ENCODE measurements at places on chromosomes 2 and 18.

DNA sequence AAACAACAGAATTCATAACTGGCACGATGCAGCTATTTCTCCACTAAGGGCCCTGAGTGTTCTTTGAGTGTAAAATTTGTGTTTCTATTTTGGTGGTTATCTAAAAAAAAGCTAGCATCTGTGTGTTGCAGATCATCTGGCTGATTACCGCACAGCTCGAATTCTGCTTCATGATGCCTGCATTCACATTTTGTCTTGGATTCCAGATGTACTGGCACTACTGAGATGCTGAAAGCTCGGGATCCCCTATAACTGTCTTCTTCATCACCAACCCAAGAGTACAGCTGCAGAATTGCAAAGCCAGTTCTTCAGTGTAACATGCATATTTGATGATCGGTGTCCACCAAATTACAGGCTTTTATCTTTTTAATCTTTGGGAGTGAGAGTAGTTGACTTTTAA is 51.6 kb upstream of the ZNF532 start:
- H3K4me3 ChIP-seq = no peak overlapping the region
- no peaks in the 10 kb centered on the region for H3K4me1 ChIP-seq
- no peaks in the 10 kb centered on the region for H3K36me3 ChIP-seq
- no peak overlapping the region for H3K27ac ChIP-seq
- DNase-seq = no peak
- no peaks in the 10 kb centered on the region for H3K27me3 ChIP-seq

DNA sequence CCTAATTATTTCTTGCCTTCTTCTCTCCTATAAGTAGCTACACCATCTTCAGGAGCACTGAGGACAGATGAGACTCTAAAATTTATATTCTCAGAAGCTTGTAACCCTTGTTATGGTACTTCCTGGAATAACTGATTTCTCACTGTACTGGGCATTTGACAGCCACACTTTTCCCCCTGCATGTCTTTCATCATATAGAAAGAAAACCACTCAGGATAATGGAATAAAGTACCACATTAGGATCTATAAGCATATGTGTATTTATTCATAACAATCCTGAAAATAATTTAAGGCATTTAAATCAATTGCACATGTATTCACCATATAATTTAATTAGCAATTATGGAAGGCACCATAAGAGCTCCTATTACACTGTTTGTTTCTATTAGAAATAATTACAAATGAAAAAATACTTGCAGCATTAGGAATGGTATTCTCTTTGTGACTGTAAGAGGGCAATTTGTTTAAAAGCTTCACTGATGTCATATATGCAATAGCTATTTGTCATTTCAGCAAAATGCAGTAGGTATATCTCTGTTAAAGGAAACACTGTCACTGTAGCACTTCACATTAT is 216.9 kb upstream of the FSHR start:
- H3K27me3 ChIP-seq = no peaks in the 10 kb centered on the region
- no peak overlapping the region for H3K27ac ChIP-seq
- H3K4me3 ChIP-seq = no peak overlapping the region
- no peaks in the 10 kb centered on the region for H3K36me3 ChIP-seq
- no peaks in the 10 kb centered on the region for H3K4me1 ChIP-seq

GRCh38 chr2:36570416-36570815 is 27.6 kb downstream of the FEZ2 start:
- H3K36me3 ChIP-seq = peaks cover 2% of the 10 kb centered on the region
- no peak for DNase-seq
- H3K4me1 ChIP-seq = peaks cover 15% of the 10 kb centered on the region
- H3K4me3 ChIP-seq = no peak overlapping the region
- no peaks in the 10 kb centered on the region for H3K27me3 ChIP-seq
- no peak overlapping the region for H3K27ac ChIP-seq

- no peaks in the 10 kb centered on the region for H3K27me3 ChIP-seq
- DNase-seq = no peak
- no peaks in the 10 kb centered on the region for H3K36me3 ChIP-seq
- H3K4me3 ChIP-seq = no peak overlapping the region
- no peaks in the 10 kb centered on the region for H3K4me1 ChIP-seq
Measured at GRCh38 chr2:64283641-64284361, 139.6 kb upstream of the PELI1 start.

GRCh38 chr18:62175521-62175920 is 11.3 kb downstream of the PIGN start:
- H3K36me3 ChIP-seq = no peaks in the 10 kb centered on the region
- H3K27me3 ChIP-seq = no peaks in the 10 kb centered on the region
- H3K4me1 ChIP-seq = no peaks in the 10 kb centered on the region
- no peak overlapping the region for H3K27ac ChIP-seq
- no peak for DNase-seq
- H3K4me3 ChIP-seq = no peak overlapping the region

GRCh38 chr2:217220228-217221013 is 360.6 kb upstream of the TNP1 start:
- H3K36me3 ChIP-seq = no peaks in the 10 kb centered on the region
- H3K4me3 ChIP-seq = no peak overlapping the region
- no peak for DNase-seq
- H3K27ac ChIP-seq = no peak overlapping the region
- no peaks in the 10 kb centered on the region for H3K4me1 ChIP-seq

DNA sequence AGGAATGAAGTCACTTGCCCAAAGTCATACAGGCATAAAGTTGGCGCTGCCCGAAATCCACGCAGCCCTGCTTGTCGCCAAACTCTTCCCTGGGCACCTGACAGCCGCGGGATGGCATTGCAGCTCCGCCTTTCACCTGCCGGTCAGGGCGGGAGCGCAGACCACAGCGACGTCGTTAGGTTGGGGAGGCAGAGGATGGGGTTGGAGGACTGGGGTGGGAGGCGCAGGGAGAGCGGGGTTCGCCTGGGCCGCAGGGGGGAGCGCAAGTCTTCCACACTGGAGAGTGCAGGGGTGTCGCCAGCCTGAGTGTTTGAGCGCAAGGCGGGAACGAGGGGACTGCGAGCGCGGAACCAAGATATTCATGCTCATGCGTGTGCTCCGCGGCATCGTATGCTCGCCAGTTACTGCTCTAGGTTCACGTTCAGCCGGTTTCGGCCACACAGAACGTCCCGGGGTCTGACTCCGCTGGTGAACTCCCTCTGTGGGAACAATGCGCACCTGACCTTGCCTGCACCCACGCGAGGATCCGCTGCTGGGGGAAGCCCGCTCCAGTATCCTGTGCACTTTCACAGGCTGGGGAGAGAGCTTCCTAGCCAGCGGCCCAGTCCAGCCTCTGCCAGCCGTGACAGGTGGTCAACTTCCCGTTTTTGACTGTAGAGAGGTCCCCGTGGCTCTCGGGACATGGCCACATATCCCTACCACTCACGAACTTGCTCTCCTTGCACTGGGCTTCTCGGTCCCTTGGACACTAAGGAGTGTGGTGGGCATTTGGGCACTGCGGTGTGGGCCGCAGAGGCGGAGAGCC is 767 bp upstream of the NPPC start:
- no peaks in the 10 kb centered on the region for H3K36me3 ChIP-seq
- no peak for DNase-seq
- no peak overlapping the region for H3K27ac ChIP-seq
- H3K4me3 ChIP-seq = peak overlapping the region; percentile 49
- H3K27me3 ChIP-seq = no peaks in the 10 kb centered on the region

GRCh38 chr2:183088061-183088460 is 9.5 kb downstream of the DUSP19 start:
- H3K36me3 ChIP-seq = no peaks in the 10 kb centered on the region
- no peak for DNase-seq
- H3K4me1 ChIP-seq = peaks cover 11% of the 10 kb centered on the region
- H3K27me3 ChIP-seq = no peaks in the 10 kb centered on the region
- no peak overlapping the region for H3K27ac ChIP-seq
- no peak overlapping the region for H3K4me3 ChIP-seq

DNA sequence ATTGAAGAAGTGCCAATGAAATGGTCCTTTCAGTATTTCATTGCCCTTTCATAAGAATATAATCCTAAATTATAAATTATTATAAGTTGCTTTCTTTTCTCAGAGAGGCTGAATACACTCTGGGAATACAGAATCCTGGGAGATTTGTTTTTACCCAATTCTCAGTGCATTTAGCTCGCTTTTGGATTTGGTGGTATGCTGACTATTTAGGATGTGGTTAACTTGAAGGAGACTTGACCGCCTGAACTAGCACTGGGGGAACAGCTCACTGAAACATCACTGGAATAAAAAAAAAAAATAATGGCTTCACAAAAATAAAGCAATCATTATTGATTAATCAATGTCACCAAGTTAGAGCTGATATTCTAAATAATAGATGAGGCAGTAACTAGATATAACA is 10.2 kb downstream of the TNFAIP6 start:
- no peaks in the 10 kb centered on the region for H3K27me3 ChIP-seq
- no peak overlapping the region for H3K27ac ChIP-seq
- DNase-seq = no peak
- H3K4me1 ChIP-seq = no peaks in the 10 kb centered on the region
- H3K36me3 ChIP-seq = no peaks in the 10 kb centered on the region
- H3K4me3 ChIP-seq = no peak overlapping the region

GRCh38 chr2:161857920-161858319 is 216.1 kb downstream of the DPP4 start:
- H3K4me1 ChIP-seq = no peaks in the 10 kb centered on the region
- no peak overlapping the region for H3K4me3 ChIP-seq
- no peaks in the 10 kb centered on the region for H3K36me3 ChIP-seq
- no peaks in the 10 kb centered on the region for H3K27me3 ChIP-seq
- no peak for DNase-seq
- H3K27ac ChIP-seq = no peak overlapping the region

DNA sequence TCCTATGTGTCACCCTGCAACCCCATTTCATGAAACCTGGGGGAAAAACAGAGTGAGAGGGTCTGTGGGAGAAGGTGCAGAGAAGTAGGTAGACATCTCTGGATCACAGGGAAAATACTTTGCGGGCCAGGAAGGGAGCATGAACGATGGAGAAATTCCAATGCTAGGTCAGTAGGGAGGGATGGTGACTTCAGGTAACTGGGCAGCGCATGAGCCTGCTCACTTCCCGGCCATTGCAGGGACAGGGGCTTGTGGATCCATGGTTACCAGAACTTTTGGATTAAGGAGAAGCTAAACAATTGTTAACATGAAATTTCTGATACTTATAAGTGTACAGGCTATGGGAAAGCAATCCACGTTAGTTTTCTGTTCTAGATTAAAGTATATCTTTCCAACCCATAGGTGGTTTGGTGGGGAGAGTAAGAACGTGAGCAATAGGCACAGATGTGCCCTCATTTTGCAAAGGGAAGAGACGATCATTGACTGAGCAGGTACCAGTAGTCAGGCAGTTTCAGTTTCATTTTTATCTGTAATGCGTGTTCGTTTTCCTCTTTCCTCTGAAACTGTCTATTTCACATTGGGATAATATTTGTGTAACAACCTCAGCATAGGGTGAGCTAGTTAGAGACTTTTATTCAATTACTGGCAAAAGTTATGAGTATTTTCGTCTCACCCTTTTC is 65.0 kb downstream of the NYAP2 start:
- H3K4me3 ChIP-seq = no peak overlapping the region
- H3K36me3 ChIP-seq = no peaks in the 10 kb centered on the region
- no peak for DNase-seq
- H3K4me1 ChIP-seq = peaks cover 9% of the 10 kb centered on the region

- H3K36me3 ChIP-seq = no peaks in the 10 kb centered on the region
- H3K4me3 ChIP-seq = no peak overlapping the region
- H3K27ac ChIP-seq = no peak overlapping the region
- DNase-seq = no peak
- no peaks in the 10 kb centered on the region for H3K27me3 ChIP-seq
Measured at GRCh38 chr2:134883552-134884293, 34.9 kb upstream of the CCNT2 start.

DNA sequence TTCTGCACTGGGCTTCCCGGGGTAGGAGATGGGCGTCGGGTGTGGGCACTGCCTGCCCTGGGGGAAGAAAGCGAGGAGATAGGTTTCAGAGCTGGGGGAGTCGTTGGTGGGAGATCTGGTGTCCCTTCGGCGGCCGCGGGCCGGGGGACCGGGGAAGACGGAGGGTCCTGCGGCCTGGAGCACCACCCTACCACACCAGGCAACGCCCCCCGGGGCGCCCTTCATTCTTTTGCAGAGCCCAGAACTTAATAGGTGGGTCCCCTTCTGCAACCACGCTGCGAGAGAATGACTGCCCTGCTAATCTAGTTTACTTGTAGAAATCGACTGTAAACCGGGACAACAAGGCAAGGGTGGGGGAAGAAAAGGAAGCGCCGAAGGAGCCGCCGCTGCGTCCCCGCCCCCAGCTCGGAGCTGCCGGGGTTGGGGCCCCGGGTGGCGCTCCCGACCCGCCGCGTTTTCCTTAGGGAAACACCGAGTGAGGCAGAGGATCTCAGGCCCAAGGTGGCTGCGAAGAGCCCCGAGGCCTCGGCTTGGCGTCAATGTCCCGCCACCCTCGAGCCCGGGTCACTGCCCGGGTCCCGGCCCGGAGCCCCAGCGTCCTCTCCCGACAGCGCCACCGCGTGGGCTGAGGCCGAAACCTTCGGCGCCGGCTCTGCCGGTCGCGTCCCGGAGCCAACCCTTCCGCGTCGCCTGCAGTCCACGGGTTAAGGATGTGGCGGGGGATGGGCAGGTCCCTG is 5.4 kb upstream of the SATB2 start:
- H3K4me1 ChIP-seq = peaks cover 11% of the 10 kb centered on the region
- H3K27me3 ChIP-seq = no peaks in the 10 kb centered on the region
- peak; percentile 74 for DNase-seq
- no peaks in the 10 kb centered on the region for H3K36me3 ChIP-seq

DNA sequence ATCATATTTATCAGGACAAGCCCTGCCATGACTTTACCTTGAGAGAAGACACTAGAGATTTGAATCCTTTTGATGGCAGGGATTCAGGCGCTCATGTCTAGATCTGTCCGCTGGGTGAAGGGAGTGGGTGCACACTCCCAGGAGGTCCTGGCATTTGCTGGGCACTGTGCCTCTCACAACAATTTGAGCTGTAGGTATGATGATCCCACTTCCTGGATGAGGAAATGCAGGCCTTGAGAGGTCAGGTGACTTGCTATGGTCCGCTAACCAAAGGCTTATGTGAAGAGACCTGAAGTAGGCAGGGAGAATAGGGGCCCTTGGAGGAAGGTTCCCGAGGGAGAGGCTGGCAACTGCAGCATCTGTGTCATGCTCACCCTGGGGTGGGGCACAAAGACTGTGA is 206.1 kb downstream of the HAUS1 start:
- H3K36me3 ChIP-seq = no peaks in the 10 kb centered on the region
- H3K4me3 ChIP-seq = no peak overlapping the region
- no peaks in the 10 kb centered on the region for H3K27me3 ChIP-seq
- no peak for DNase-seq

- no peaks in the 10 kb centered on the region for H3K36me3 ChIP-seq
- no peak overlapping the region for H3K27ac ChIP-seq
- no peaks in the 10 kb centered on the region for H3K4me1 ChIP-seq
- H3K27me3 ChIP-seq = peaks cover 1% of the 10 kb centered on the region
Measured at GRCh38 chr2:216756435-216756834, 61.1 kb upstream of the IGFBP5 start.

DNA sequence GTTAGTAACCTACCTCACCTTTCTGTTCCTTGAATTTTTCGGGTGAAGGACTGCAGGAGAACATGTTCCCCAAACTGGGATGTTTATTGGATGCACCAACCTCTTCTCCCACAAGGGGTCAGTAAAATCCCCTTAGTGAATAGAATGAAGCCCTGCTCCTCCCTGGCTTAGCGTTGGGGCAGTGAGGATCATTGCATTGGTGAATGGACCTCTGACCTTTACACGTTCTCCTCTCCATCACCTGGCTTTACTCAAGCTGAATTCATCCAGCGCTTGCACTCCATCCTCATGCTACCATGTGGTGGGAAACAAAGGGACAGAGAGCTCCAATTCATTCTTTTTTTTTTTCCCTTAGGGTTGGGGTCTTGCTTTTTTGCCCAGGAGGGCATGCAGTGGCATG is 157.2 kb downstream of the MIB1 start:
- H3K27me3 ChIP-seq = no peaks in the 10 kb centered on the region
- peak; percentile 67 for DNase-seq
- H3K27ac ChIP-seq = no peak overlapping the region
- H3K36me3 ChIP-seq = no peaks in the 10 kb centered on the region

Measured in Caco-2 (cell line).